ENCODE measurements at places on chromosomes 16 and 17.

DNA sequence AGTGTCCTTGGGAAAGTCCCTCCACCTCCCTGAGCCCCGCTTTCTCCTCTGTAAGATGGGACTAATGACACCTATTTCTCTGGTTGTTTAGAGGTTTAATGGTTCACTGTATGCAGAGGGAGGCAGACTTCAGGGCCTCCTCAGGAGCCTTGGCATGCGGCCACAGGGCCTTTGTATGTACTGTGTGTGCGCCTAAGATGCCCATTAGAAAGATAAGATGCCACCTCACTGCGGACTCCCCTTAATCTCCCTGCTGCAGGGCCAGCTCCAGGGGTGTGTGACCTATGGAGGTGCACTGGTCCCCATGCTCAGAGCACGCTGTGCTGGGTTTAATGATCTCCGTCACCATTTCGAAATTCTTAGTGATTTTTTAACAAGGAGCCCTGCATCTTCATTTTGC lies 59.3 kb downstream of the TMEM235 start:
- DNase-seq, result no peak

- no peak for DNase-seq
Measured at GRCh38 chr17:39662551-39663339, 2.4 kb upstream of the TCAP start.

DNA sequence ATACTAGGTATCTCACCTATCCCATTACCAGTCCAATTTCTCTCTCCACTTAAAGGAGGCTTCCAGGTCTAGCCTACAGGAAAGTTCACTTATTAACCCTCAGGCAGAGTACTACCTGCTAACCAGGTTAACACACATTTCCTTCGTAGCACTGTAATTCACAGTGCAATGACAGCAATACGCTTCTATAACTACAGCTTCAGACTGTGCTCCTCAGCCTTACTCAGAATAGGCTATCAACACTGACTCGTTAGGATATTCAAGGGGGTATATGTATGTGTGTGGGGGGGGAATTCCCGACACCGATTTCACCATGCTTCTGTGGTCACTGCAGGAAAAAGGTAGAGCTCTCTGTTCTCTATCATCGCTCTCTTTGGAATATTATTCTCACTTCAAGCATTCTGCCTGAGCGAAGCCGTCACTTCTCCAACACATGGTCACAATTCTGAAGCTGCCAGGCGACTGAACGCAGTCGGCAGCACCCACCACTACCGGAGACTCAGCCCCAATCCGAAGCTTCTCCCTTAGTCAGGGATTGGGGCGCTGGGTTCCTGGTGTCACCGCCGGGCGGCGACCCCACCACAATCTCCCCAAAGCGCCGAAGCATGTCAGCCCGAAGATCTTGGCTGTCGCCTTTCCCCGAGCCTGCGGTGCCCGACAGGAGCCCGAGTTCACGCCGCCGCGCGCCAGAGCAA lies 618 bp downstream of the GGA3 start:
- no peak for DNase-seq

DNA sequence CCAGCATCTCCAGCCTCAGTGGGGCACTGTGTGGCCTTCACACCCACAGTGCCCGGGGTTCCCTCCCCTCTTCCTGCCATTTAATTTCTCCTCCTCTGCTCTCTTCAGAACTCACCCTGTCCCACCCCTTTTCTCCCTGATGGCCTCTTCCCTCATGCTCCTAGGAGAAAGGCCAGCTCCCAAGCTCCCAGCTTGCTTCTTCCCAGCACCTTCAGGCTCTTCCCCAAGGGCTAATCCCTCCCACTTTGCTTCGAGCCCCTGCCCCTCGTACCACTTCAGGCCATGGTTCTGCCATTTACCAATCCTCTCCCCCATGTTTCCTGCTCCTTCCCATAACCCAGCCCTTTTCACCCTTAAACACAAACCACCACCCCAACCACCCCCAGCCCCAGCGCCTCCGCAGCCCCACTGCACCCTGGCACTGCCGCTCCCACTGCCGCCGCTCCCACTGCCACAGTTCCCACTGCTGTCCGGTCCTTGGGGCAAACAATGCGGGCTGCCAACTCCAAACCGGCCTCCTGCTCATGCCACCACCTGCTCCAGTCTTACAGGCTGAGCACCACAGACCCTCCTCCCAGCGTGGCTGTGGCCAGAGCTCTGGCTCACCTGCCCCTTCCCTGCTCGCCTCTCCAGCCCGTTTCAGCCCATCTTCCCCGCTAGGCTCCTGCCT lies 28.6 kb downstream of the ADAM11 start:
- DNase-seq, result no peak

DNA sequence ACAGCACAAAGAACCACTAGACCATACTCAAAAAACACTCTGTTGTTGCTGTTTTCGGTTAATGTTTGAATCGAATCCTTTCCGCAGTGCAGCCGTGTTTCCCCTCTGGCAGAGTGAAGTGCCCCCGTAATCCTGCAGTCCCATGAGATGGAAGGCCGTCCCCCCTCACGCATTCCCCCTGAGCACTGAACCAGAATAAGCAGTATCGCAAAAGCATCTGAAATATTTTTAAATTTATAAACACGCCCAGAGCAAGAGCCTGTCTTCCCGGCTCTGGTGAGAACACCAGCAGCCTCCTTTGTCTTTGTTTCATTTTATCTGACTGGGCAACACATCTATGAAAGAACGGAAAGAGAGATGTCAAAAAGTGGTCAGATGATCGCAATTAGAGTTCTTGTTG lies 121.0 kb upstream of the ADAMTS18 start:
- DNase-seq, result no peak

DNA sequence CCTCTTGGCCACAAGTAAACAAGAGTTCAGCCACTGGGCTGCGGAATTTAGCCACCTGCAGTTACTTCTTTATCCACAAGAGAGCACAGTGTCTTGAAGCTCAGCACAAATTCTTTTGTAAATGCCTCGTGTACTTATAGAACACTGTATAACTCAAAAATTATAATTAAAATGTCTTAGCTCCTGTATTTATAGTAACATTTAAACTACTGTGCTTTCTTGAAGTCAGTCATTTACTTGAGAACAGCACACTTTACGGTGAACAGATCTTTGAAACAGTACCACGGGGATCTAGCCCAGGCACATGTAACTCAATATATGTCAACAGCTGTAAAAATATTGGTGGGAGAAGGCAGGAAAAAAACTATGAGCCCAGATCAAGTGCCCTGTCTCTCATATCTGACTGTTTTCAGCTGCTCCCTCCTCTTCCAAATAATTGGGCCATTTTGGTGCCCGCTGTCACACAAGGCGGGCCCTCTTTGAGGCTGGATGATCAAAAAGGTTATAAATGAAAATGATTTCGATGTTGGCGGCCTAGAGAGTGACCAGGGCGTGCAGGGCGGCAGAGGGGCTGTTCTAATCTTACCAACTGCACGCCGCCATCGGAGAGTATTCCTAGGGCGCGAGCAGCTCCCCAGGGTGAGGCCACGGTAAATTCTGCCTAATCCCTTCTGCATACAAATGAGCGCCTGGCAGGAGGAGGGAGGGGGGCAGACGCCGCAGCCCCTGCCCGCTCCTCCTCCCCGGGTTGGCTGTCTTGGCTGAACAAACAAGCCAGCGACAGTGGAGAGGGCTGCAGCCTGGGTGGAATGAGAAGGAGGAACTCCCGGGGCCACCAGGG lies 183.2 kb downstream of the C16orf78 start:
- no peak for DNase-seq

GRCh38 chr17:59542960-59543635 lies 22.3 kb upstream of the DHX40 start:
- peak; percentile 57 for DNase-seq

DNA sequence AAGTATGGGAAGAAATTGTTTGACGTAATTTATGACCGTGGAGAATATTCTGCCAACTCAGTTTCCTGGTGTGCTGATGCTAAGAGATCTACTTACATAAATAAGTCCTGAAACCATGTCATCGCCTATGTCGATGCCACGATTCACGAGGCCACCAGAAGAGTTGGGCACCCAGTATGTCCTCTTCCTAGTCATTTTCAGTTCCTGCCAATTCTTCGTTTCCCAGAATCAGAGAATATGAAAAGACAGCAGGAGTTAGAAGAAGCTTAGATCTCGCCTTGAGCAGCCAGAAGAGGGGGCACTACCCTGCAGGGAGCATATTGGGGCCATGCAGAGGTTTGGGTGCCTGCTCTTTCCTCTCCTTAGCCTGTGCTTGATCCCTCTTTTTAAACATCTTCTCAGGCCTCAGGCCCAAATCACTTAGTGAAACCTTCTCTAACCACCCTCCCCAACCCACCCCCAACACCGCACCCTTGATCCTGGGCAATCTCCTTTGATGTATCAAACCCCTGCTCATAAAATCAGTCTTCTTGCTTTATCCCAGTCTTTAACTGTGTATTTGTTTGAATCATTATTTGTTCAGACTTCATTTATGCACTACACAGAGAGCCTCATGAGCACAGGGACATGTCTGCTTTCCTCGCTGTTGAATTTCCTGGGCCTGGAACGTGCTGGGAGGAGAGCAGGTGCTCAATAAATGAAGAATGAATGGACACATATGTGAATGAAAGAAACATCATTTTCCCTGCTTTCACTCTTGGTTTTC lies 12.2 kb upstream of the LONP2 start:
- DNase-seq, result peak; percentile 74

- DNase-seq, result peak; percentile 86
Measured at GRCh38 chr17:6473128-6473767, 29.0 kb downstream of the PIMREG start.

- no peak for DNase-seq
Measured at GRCh38 chr17:28182559-28182958, 136.4 kb upstream of the TMEM97 start.
